Stimulated activated CD8-positive, alpha-beta memory T cell treated with anti-CD3 and anti-CD28 coated beads, Interleukin-4, amount 100 ng/mL, for 1 hour (primary cell): ENCODE measurements at places on chromosomes 11 and 22.

GRCh38 chr11:94700622-94701021, 67.5 kb upstream of the AMOTL1 start:
- no peak for DNase-seq

DNA sequence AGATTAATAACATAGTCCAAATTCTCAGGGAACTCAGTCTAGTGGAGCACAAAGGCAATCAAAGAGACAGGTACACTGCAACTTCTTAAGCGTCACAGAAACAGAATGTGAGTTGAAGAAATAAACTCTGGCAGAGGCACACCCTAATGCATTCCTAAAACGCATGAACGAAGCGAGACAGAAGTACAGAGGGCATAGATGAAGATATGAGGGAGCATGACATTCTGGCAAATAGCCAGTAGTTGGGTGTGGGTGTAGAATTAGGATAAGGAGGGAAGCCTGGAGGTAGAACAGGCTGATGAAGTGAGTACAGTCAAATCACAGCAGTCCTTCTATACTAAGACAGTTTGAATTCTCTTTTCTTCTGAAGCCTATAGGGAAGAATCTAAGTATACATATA, 838.7 kb upstream of the API5 start:
- no peak for DNase-seq

DNA sequence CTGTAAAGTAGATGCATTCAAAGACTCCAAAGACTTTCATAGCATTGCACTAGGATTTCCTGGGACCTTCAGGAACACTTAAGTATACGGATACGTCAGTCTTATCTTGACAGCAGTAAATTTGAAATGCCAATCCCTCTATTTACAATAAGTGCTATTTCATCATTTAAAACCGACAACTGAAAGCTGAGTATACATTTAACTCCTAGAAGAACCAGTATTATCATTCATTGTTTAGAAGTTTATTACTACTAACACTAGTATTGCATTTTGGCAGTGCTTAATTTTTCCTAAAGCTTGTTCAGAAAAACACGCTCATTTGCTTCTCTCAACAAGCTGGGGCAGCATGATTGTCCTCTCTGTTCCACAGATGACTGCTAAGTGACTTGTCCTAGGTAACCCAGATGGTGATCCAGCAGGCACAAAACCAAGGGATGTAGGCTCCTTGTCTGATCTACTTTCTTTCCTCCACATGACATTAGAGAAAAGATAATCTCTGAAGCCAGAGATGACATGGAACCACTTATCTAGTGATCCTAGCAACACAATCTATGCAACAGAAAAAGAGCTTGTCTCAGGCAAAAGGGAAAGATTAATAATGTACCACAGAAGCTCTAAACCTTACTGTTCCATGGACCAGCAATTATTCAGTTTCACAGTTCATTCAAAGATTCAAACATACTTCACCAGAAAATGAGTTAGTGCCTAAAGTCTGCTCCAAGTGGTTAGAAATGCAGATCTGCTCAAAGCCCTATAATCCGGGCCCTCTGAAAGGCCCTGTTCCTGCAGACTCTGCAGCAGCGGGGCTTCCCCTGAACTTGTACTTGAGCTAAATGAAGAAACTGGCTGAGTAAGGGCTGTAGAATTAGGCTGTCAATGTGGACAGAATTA, 5.2 kb downstream of the MAML2 start:
- DNase-seq: no peak

- no peak for DNase-seq
Measured at GRCh38 chr11:2132874-2133240, 6.3 kb downstream of the IGF2 start.

DNA sequence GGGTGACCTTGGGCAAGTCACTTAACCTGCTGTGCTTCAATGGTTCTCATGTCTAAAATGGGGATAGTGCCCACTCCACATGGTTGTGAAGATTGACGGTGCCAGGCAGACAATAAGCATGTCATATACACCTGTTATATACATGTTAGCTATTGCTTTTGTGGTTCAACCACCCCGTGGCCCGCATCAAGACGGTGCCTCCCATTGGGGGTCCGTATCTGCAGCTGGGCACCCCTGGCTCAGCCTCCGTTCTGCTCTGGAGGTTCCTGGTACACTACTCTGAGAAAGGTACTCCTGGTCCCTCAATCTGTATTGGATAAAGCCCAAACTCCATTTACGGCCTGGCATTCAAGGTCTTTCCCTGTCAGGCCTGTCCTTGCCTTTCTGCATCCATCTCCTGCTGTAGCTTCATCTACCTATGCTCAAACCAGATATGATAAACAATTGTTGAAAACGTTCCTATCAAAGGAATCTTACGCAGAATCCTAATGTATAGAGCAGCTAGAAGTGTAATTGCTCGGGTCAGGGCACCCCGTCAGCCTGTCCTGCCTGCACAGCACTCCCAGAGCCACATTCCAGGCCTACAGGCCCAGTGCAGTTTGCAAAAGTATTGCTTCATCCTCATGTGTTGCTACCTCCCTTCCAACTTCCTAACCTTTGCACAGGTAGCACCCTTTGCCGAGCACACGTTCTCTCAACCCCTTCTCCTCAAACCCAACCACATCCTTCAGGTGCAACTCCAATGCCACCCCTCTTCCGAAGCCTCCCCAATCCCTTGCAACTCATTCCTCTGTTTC, 194.9 kb downstream of the BCR start:
- DNase-seq: no peak

- DNase-seq: no peak
Measured at GRCh38 chr11:10564696-10565318, 3.7 kb downstream of the LYVE1 start.

DNA sequence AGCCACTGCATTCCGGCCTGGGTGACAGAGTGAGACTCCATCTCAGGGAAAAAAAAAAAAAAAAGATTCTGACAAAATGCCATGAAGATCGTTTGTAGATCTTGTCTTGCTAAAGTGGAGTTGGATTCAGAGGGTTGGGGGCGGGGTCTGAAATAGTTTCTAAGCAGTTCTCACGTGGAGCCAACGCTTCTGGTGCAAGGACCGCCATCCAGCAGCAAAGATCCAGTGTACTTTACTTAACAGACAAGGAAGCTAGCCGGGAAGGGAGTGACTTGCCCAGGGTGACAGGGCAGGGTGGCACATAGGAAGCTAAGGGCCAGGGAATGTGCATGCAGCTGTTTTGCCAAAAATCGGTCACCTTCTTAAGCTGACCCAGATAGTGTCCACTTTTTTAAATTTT, 27.4 kb downstream of the APOL1 start:
- no peak for DNase-seq

DNA sequence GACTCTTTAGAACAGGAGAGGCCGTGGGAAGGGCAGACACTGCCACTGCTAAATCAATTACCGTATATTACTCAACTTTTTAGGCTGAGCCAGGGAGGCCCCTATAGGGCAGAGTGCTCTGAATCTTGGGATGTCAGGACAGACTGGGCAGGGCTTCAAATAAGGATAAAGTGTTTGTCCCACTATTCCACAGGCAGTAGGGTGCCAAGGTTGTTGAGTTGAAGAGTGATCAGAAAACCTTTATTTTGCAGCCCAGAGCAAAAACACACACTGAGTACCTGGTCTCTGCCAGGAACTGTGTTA, 1.6 kb upstream of the B4GAT1 start:
- no peak for DNase-seq

- no peak for DNase-seq
Measured at GRCh38 chr11:101583251-101584128, at the start of gene TRPC6. TRPC6 (minus strand) TSS chr11:101584007; CDS start chr11:101583503, 504 bp downstream.

DNA sequence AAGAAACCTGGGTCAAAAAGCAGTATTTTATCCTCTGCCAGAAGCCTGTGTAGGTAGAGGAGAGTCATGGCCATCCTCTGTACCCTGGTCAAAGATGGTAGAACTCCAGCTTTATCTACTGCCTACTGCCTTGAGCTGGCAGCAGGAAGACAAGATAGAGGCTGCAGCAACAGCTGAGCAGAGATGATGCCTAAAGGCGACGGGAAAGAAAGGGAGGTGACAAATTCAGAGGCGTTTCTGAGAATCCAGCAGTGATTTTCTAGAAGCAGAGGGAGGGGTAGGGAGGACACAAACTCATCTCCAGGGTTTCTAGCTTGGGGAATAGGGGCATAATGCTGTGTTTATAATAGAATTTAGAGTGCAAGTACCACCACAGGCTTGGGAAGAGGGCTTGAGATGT, 15.5 kb upstream of the C1QTNF4 start:
- DNase-seq: no peak

DNA sequence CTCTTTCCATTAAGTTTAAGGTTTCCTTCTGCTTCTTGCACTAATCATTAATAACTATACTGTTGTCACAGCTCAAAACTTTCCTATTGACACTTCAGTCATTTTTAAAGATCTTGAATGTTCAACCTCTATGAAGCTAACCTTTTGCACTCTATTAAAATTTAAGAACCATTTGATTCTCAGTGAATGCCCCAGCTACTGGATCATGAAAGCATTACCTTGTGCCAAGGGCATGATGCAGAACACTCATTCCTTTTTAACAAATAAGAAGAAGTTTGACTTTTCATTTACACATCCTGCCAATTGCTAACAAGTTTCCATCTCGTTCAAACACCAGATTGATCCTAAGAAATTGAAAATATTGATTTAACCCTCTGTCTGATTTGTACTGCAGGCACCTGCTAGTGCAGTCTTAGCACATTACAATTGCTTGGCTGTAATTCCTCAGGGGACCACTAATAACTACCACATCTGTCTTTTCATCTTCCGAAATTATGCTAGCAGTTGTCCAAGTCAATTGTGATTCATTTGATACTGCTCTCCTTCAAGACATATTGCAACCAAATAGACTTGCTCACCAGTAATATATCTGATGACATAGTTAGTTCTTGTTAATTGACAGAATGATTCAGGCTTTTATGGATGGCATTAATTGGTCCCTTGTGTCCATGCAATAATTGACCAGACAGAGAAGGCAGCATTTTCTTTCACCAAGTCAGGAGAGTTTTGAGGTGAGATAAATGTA, 158.4 kb downstream of the TEAD1 start:
- no peak for DNase-seq

DNA sequence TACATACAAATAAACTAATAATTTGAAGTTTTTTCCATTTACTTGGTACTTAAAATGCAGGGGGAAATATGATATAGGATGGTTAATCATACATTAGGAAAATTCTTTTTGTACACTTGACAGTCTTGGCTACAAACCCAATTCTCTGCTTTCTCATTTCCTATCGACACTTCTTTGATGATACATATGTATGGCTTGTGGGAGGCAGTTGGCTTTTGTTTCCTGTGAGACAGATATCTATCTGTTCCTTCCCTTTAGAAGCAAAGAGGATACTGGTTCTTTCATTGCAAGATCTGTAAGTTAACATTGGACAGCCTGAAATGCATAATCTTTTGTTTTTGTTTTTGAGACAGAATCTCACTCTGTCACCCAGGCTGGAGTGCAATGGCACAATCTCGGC, 47.9 kb upstream of the ADORA2A start:
- no peak for DNase-seq

DNA sequence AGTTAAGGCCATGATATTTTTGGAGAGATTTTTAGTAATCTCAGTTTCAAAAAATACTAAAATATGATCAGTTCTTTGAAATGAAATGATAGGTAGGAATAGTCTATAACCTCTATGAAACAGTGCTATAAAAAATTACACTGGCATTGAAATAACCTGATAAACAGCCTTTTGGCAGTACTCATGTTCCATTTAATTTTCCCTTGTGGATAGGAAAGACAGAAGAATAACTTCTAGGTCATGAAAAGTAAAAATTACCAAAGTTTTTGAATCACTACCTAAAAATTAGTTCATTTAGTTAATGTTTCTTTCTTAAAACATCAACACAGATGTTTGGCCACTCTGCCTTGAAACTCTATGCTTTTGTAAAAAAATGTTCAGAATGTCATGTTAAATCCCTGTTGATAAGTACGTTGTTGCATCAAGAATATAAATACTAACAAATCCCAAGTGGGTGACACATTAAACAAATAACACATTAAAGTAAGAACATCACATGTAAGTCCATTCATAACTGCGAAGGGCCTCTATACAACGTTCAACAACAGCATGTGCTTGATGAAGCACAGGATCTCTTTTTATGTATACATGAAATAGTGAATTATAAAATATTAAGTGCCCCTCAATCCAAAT, 290.2 kb downstream of the SWAP70 start:
- DNase-seq: no peak

GRCh38 chr11:117923773-117924172, 5.4 kb downstream of the TMPRSS13 start:
- DNase-seq: no peak

- DNase-seq: no peak
Measured at GRCh38 chr22:46366327-46366731, 30.8 kb downstream of the TRMU start.

DNA sequence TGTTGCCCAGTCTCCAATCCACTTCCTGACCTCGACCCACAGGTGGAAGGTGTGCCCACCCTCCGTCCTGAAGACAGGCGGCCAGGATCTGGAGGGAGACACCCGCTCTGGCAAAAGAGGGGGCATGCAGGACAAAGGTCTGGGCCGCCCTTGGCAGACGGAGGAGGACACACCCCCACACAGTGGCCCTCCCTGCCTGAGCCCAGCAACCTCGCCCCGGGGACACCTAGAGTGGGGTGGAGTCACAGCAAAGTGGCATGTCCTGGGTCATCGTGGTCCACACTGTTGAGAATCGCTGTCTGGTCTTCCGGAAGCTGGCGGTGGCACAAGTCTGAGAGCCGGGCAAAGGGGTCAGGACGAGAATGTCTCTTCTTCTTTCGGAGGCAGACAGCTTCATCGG, 47.9 kb downstream of the IGSF9B start:
- no peak for DNase-seq

DNA sequence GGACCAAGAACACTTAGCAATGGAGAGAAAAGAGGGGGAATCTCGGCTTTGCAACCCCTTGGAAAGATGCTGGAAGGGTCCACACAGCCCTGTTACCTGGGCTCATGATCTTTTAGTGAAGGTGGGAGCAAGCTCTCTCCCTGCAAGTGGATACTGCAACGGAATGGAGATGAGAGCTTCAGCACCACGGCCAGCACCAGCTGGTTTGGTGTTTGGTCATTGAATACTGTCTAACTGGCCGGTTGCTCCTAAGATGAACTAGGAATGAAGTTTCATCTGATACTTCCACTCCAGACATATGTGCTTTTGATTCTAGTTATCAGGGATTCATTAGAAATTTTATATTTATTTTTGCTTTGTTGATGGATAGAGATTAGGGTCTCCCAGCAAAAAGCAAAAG, 16.3 kb downstream of the HTR3A start:
- no peak for DNase-seq

GRCh38 chr11:16727806-16728205, 10.6 kb upstream of the C11orf58 start:
- no peak for DNase-seq

- DNase-seq: no peak
Measured at GRCh38 chr11:133842053-133842452, 3.3 kb downstream of the SPATA19 start.

GRCh38 chr22:46110215-46110614, 40.1 kb upstream of the PPARA start:
- DNase-seq: no peak

GRCh38 chr11:62882431-62882749, 1.7 kb downstream of the SLC3A2 start:
- DNase-seq: no peak
